CD4-positive, alpha-beta T cell treated with Interleukin-15 for 4 hours (primary cell): ENCODE measurements at places on chromosomes 16 and 17.

DNA sequence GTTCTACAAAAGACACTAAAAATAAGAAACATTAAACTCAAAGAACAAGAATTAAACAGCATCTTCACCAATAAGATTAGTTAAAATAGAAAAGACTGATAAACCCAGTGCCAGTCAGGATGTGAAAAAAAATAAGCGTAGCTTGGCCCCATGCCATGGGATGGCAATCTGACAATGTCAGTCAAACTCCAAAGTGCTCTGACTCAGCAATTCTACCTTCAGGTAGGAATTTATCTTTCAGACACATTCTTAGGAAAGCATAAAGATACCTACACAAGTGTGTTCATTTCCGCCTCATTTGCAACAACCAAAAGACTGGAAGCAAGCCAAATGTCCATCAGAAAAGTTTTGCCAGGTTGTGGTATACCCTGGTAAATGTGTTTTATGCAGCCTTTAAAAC, 9.1 kb upstream of the MPO start:
- no peak for DNase-seq

- no peak for DNase-seq
Observed at GRCh38 chr17:43591001-43591400, 44.9 kb upstream of the ETV4 start.

DNA sequence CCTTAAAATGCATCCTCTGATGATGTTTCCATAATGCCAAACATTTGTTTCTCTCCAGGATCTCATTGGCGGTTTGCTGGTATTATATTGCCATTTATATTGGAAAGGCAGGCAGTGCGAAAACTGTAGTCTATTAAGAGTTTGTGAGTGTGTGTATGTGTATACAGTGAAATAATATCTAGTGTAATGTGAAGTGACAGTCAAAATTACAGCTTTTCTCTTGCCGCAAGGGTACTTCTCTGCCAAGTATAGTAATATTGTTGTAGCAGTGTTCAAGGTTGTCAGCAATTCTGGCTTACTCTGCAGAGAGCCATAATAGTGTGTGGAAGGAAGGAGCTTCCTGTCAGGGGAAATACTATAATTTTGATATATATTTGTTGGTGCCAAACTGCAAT, 178.6 kb downstream of the WWOX start:
- DNase-seq = no peak

DNA sequence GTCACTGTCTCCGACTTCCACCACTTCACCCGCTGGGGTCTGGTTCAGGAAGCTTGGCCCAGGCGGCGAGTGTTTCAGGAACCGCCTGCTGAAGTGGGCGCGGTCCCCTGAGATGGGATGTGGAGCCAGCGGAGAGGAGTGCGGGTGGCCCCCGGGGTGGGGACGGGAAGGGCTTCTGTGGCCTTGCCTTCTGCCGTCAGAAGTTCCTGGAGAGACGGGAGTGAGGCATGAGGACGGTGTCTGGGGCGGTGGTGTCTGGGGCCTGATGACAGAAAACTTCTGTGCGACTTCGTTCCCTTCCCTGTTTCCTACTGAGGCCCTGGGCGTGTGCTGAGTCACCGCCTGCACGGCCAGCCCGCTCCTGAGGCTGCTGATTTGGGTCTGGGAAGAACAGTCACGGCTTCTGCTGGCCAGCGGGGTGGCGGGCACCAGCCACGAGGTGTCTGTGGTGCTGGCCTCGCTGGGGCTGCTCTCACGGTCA, 12.3 kb upstream of the NLRC3 start:
- DNase-seq = no peak

GRCh38 chr17:64661976-64662773, at the start of gene SMURF2:
Gene SMURF2, minus strand, starts transcription at chr17:64662307. Its CDS starts 427 bp downstream, at chr17:64661880.
- peak; percentile 77 for DNase-seq

GRCh38 chr16:69243479-69243878, 56.5 kb downstream of the SNTB2 start:
- DNase-seq = no peak
